ENCODE measurements at places on chromosomes 3 and 15.
A peak's percentile ranks its signal among the peaks of the same experiment; 100 is the strongest.

GRCh38 chr3:106381939-106382335 is 513.1 kb upstream of the CBLB start:
- DNase-seq, result no peak

DNA sequence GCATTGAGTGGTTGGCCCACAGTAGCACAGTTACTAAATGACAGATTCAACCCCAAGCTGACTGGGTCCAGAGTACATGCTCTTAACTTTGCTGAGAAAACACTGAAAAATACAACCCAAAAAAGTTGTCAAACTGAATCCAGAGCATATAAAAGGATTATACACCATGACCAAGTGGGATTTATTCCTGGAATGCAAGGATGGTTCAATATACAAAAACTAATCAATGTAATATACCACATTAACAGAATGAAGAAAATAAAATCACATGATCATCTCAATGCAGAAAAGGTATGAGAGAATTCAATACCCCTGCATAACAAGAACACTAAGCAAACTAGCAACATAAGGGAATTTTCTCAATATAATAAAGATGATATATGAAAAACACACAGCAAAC is 98.5 kb downstream of the STAG1 start:
- DNase-seq, result no peak

- peak; percentile 25 for DNase-seq
Observed at GRCh38 chr3:111392894-111393398, 149.1 kb upstream of the CD96 start.

GRCh38 chr3:187062526-187063177 is 76.6 kb downstream of the RPL39L start:
- no peak for DNase-seq

DNA sequence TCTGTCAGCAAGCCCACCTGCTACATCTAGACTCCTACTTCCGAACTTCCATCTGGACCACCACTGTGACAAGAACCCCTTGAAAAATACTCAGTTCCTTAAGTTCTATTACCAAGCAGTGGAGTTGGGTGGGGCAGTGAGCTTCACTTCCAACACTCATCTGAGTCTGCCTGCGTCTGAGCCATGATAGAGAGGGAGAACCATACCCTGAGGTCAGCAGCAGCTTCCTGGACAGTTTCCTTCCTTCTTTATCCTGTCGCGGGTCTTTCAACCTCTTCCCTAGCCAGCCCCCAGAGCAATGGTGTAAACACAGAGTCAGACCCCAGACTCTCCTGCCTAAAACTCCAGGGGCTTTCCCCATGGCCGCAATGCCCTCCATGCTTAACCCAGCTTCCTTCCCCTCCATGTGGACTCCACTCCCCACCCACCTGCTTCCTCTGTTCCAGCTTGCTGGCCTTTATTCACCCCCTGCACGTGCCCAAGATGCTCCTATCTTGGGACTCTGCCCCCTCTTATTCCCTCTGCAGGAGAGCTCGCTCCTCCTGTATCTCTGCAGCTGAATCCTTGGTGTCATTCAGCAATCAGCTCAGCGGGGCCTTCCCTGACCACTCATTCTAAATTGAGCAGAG is 211.2 kb downstream of the SHQ1 start:
- no peak for DNase-seq

- no peak for DNase-seq
Observed at GRCh38 chr3:68072062-68072461, 417.6 kb upstream of the SUCLG2 start.

DNA sequence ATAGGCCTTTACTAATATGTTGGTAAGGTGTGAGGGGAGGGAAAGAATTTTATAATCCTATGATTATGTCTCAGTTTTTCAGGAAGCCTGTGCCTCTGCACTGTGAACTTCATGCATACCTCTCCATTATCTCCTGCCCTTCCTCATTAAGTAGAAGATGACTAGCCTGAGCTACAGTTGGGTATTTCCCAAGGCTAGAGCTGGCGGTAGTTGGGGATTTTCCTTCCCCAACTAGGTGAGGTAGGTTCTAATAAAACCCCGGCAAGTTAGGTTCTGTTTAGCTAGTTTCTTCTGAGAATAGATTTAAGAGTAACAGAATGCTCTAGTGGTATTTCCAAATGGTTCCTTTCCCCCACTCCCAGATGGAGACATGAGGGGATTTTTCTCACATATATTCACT is 414.5 kb downstream of the GRM7 start:
- DNase-seq, result no peak

- DNase-seq, result no peak
Observed at GRCh38 chr3:42988097-42988496, 9.0 kb downstream of the GASK1A start.

- no peak for DNase-seq
Observed at GRCh38 chr3:115989684-115990421, 366.5 kb downstream of the GAP43 start.

DNA sequence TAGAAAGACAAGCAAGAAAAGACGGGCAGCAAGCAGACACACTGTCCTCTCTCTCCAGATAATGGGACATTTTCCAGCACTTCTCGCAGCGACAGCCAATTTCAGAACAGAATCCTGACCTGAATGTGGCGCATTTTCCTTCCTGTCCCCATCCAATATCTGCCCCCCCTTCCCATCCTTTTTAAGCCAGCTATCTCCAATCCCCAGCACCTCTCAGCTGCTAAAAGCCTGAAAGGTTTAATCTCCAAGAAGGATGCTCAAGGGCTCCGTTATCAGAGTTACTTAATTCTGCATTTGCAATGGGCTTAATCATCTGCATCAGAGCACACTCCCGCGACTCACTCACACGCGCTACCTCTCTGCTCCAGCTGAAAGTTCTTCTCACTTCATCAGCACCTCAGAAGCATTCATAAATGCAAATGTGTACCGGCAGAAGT is 50.5 kb downstream of the SRGAP3 start:
- DNase-seq, result no peak

DNA sequence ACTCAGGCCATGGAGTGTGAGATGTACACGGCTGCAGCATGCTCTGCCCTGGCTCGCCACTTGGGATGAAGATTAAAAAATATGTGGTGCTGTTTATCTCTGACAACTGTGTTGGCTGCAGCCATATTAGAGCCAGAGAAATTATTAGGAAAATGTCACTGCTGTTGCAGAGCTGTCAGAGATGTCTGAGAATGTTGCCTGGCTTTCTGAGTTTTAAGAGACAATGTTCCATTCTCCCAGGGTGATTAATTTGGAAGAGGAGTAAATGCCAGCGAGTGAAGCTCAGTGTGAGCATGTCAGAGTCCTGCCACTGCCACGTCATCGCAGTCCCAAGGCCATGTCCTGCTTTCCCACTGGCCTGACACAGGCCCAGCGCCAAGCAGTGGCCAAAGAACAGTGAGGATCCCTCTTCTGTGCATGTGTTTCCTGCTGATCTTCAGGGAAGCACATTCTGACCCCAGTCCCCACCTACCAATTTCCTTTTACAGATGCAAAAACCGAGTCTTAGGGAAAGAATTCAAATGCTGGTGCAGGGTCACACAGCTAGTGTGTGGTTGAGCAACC is 370.9 kb downstream of the GABRG3 start:
- DNase-seq, result no peak

DNA sequence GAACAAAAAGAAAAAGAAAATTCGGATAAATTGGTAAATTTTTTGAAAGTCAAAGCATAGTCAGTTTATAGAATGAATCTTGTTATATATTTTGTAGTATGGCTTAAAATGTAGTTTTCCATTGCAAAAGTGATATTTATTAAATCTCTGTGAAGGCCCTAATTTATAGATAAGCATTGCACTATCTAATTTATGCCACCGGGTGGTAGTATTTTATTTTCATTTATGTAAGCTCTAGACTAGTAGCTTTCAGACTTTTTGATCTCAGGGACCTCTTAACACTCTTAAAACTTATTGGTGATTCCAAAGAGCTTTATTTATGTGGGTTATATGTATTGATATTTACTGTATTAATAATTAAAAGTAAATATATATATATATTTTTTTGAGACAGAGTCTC is 133.9 kb upstream of the LRRFIP2 start:
- no peak for DNase-seq

DNA sequence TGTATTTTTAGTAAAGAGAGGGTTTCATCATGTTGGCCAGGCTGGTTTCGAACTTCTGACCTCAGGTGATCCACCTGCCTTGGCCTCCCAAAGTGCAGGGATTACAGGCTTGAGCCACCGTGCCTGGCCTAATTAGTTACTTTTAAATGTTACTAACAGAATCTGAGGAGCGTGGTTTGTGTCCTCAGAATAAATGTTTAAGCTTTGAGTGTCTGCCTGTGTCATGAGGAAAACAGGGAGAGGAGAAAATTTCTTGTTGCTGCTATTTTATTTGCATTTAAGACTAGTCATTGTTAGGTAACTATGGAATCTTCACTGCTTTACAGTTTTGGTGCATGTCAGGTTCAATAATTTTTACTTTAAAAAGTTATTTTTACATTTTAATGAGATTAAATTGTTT is 68.8 kb downstream of the TCF12 start:
- no peak for DNase-seq

DNA sequence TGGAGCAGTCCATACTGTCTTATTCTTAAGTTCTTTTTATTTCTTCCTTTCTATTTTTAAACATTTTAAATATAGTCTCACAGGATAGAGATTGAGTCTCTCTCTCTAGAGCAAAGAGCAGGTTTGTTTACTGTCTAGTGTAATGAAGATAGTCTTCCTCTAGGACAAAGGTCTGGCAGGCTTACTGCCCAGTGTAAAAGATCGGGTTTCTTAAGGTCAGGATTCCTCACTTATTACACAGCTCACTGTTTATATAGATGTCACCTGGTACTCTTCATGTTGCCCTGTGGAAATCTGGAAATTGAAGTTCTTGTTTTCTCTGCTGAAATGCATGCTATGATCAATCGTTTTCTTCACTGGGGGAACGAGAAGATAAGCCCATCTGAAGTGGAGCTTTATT is 76.0 kb downstream of the ZBBX start:
- DNase-seq, result no peak

DNA sequence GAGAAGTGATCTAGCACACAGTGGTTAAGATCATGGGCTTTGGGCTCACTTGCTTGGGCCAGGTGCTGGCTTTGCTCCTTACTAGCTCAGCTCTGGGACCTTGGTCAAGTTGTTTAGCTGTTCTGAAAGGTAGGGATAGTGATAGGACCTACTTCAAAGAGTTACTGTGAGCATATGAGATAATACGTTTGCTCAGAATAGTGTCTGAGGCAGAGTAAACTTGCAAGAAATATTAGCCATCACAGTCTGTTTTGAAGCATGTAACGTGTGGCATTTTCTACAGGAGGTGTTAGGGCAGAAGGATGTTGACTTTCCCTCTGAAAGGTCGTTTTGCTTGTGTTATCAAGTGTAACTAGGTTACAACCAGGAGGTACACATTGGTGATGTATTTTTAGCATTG is 34.5 kb upstream of the NFKBIZ start:
- no peak for DNase-seq

DNA sequence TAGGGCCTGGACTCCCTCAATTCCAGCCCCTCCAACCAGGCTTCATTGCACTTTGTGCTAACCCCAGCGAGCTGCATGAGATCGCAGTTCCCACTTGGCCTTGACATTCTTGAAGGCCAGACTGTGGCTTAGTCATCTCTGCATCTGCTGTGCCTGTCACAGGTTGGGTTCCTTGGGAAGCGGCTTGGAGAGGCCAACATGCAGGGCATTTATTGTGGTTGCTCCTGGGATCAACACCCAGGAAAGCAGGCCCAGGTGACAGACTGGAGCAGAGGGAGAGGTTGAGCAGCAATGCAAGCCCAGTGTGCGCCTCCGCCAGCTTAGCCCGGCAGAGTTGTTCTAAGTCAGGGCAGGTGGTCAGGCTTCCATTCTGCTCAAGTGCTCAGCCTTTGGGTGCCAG is 10.5 kb downstream of the ABCF3 start:
- DNase-seq, result no peak

DNA sequence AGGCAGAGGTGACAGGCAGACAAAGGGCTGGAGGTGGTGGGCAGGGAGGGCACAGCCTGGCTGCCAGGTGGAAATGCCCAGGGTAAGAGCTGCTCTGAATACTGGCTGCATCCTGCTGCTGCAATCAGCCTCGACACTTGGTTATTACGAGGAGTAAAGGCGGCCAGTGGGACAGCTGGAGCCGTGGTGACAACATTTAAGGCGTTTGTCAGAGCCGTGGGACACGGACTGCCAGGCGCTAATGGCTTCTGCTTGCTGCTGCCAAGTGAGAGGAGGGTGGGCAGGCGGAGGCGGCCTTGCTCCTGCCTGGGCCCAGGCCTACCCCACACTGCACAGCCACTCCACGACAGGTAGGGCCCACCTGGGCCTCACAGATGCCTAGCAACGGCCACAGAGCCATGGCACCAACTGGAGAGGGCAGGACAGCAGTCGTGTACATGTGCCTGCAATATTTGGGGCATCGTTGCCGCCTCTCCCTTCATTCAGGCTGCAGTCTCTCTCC is 49.2 kb upstream of the TMEM115 start:
- no peak for DNase-seq

- no peak for DNase-seq
Observed at GRCh38 chr15:96406701-96407100, 76.2 kb downstream of the NR2F2 start.

DNA sequence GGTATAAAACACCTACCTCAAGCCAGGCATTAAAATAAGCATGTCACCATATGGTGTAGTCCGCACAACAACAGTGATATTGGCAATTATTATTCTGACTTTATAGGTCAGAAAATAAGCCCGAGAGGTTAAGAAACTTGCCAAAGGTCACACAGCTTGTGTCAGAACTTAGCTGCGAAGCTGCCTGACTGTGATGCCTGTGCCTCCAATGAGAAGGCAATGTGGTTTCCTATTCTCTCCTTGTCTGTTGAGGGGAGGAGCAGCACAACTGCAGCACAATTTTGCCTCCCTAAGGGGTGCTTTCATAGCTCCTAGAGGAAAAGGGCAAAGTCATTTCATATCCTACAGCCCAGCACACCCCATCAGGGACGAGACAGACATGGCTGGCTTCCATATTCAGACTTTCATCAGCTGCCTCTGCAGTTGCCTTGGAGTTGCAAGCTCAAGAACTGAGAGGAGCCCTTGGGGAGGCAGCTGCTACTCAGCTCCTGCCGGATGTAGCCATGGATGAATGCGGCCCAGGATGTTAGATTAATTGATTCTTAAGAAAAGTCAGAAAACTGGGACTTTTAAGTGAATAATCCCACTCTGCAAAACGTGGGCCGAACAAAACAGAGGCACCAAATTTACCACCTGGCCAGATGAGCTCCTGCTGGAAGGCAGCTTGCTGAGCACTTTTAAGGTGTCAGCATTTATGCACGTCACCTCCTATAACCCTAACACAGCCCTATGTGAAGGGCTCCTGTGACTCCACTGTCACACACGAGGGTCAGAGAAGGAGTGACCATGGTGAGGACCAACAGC is 38.5 kb downstream of the MYO5C start:
- peak; percentile 15 for DNase-seq

DNA sequence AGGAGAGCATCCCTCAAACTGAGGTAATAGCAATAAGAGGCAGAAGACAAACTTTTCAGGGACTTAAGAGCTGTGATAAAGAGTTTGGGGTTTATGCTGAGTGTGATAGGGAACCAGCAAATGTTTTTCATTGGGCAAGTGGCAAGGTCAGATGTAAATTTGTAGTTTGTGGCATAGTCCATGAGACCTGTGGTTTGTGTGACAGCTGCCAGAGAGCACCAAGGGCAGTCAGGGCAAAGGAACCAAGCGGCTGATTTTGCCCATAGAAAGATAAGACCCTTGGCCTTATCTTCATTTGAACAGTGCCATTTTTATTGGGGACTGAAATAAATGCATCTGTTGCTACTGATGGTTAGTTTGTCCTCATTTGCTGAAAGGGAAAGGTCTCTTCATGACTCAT is 220.3 kb downstream of the LRRN1 start:
- no peak for DNase-seq

Measured in WERI-Rb-1 (cell line).